NCI-H510A treated with DMSO at 0.1 percent for 48 hours (cell line): ENCODE measurements at places on chromosomes 6 and 20.
A peak's percentile ranks its signal among the peaks of the same experiment; 100 is the strongest.

DNA sequence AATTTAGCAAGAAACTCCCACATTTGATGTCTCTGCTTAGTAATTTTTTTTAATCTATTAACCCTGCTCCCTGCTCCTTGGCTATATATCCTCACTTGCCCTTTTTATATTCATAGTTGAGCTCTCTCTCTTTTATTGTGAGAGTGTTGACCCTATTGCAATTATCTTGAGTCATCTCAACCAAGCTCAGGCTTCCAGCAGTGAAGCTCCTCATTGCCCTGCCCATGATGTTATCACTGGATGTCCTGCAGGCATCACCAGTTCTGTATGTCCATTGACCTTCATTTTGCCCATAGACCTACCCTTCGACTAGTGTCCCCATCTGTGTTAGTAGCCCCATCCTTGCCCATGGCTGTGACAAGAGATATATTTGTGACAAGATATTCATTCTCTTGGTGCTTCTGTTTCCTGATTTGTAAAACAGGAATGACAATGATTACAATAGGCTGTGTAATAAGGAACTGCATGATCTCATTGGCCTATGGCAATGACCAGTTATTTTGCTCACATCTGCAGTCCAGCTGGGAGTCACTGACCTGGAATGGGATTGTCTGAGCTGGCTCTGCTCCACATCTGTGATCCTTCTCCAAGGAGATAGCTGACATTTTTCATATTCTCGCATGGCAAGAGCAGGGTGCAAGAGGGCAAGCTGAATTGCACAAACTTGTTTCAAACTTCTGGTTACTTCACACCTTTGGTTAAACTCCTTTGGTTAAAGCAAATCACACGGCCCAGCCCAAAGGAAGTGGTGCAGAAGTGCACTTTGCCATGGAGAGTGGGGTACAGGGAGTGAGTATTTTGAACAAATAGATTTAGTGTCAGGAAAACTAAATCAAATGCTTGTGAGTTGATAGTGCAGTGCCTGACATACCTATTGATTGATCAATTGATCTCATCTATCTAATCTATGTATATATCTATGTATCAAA is 47.7 kb upstream of the CST5 start:
- no peak for DNase-seq

DNA sequence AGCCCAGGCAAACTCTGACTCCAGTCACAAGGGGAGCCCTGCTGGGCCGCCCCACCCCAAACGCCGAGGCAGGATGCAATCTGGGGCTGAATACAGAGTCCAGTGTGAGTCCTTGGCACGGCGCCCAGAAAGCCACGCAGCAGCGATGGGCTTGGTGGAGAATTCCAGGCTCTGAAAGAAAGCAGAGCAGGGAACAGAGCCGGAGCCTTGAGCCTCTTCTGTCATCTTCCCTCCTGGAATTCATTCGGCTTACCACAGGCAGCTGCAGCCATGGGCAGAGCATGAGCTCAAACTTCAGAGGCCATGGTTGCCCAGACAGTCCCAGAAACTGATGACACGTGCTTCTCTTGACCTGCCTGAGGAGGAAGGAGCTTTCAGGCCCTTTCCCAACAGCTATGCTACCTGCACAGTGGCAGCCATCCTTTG is 441.1 kb upstream of the JARID2 start:
- DNase-seq, result peak; percentile 28

DNA sequence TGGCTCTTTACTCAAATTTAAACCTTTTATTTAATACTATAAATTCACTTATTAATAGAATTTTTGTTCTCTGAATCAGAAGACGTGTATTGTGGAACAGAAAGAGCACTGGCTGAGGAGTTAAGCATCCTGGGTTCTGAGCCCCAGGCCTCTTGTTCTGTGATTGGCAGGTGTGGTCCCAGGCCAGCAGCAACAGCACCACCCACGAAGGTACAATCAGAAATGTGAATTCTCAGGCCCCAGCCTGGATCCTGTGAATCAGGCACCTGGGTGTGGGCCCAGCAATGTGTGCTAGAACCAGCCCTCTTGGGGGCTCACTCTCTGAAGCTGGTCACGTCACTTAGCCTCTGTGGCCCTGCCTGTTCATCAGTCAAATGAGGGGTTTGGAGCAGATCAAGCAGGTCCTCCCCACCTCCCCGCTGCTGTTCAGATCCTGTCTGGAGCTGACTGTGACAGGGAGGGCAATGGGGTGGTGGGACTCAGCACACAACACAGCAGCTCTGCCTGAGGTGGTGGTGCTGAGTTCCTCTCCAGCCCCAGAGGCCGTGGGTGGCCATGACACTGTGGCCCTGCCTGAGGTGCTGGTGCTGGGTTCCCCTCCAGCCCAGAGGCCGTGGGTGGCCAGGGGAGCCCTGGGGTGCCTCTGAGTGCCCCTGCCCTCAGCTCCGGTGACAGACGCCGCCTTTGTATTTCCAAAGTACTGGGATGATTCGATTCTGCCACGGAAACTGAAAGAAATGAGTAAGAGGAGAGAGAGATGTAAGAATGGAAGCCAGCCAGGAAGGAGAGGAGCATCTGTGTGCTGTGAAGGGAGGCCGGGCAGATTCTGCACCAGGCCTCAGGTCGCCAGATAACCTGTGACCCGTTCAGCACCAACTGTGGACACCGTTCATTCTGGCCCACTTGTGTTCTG is 41.6 kb upstream of the FRMD1 start:
- DNase-seq, result no peak

- no peak for DNase-seq
Measured at GRCh38 chr6:20846602-20847028, 312.4 kb downstream of the CDKAL1 start.

- no peak for DNase-seq
Measured at GRCh38 chr20:1880529-1881239, 14.5 kb upstream of the SIRPA start.

GRCh38 chr20:25248786-25249172 is 894 bp downstream of the PYGB start:
- no peak for DNase-seq
